Activated gamma-delta T cell treated with Interleukin-2 at 50 U/mL for 16 hours (primary cell): ENCODE measurements at places on chromosomes 1 and 21.

DNA sequence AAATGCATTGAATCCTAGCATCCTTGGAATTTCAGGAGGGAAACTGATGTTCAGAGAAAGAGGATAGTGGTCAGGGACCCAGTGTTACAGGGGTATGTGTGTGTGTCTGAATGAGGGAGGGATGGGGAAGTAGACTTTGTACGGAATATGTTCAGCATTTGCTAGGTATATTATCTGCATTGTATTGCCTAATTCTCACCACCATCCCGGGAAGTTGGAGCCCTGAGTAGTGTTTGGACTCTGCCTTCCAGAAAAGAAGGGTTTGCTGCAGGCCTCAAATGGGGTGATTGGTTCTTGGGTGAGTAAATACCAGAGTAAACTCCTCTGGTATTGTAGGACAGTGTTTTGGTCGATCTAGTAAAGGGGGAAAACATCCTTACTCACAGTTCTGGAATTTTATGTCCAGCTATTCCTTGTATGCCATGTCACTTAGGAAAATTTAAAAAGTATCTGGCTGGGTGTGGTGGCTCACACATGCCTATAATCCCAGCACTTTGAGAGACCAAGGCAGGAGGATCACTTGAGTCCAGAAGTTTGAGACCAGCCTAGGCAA lies 7.1 kb upstream of the ZNF496 start:
- DNase-seq: no peak

- no peak for DNase-seq
Observed at GRCh38 chr21:45977396-45977795, 4.2 kb upstream of the COL6A1 start.

DNA sequence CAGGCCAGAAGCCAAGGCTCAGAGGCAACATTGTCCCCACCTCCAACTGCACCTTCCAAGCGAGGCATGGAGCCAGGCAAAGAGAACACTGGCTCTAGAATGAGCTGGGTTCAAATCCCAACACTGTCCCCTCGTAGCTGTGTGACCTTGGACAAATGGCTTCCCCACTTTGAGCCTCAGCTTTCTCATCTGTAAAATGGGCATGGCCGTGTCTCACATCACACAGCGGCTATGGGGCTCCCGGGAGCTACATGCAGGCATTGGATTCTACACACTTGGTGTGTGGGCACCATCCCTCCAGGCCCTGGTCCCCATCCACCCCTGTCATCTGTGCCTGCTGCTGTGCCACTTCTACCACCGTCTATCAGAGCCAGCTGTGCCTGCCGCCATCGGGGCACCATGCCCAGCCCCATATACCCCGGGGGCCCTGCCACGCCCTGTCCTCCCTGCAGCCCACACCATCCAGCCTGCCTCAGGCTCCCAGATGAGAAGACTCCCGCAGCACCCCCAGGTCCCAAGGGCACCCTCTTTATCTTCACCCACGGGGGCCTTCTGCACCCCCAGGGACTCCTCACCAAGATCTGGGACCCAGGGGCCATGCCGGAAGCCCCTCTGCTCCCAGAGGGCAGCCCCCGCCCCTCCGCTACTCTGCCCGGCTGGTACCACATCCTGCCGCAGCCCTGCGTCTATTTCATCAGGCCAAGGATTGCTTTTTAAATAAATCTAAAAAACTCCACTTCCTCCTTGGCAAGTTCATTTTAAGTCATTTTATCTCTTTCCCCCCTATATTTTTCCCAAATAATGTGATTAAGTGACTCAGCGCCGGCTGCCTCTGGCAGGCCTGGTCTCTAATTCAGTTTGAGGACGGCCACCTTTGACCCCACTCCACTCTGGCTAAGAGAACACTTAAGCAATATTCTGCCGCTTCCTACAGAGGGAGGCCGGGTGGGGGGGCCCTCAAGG lies 107.8 kb upstream of the TARDBP start:
- peak; percentile 53 for DNase-seq

DNA sequence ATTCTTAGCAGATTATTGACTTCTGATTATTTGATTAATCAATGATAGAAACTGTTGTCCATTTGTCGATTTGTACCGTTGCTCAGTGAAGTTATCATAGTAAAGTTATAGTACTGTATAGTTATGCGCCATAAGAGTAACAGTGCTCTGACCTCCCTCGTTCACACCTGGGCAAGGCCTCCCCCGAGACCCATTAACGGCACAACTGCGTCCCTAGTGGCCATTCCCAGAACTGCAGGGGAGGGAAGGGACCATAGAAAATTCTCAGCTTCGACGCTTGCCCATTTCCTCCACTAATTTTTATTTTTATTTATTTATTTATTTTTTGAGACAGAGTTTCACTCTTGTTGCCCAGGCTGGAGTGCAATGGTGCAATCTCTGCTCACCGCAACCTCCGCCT lies 334.4 kb downstream of the DSCAM start:
- no peak for DNase-seq

- no peak for DNase-seq
Observed at GRCh38 chr1:218451415-218451814, 106.3 kb downstream of the TGFB2 start.

- no peak for DNase-seq
Observed at GRCh38 chr1:59057796-59058195, 239.1 kb upstream of the FGGY start.

- DNase-seq: no peak
Observed at GRCh38 chr1:201245082-201245481, 38.2 kb upstream of the PKP1 start.

DNA sequence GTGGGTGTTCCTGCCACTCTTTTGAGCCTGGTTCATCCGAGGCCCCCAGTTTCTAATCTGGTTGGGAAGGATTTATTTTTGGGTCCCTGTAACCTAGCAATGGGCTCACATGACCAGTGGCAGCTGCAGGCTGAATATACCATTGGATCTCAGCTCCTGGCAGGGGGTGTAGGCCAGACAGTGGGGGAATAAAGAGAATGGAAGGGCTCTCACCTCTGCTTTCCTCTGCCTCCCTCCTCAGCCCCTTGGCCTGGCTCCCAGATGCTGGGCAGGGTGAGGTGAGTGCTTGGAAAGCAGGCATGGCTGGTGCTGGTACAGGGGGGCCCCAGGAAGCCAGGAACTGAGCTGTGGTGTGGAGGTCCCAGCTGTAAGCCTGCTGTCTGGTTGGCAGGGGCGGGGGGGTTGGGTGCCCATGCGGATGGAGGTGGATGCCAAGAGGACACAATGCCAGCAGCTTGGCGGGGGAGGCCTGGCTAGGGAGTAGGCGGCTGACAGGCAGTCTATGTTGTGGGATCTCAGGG lies 3.6 kb upstream of the GPR61 start:
- DNase-seq: no peak

GRCh38 chr1:184770181-184770979 lies 15.7 kb upstream of the EDEM3 start:
- DNase-seq: no peak

- DNase-seq: no peak
Observed at GRCh38 chr1:116075990-116076389, 35.2 kb upstream of the MAB21L3 start.

- DNase-seq: no peak
Observed at GRCh38 chr1:17134034-17134433, 14.8 kb upstream of the PADI2 start.

DNA sequence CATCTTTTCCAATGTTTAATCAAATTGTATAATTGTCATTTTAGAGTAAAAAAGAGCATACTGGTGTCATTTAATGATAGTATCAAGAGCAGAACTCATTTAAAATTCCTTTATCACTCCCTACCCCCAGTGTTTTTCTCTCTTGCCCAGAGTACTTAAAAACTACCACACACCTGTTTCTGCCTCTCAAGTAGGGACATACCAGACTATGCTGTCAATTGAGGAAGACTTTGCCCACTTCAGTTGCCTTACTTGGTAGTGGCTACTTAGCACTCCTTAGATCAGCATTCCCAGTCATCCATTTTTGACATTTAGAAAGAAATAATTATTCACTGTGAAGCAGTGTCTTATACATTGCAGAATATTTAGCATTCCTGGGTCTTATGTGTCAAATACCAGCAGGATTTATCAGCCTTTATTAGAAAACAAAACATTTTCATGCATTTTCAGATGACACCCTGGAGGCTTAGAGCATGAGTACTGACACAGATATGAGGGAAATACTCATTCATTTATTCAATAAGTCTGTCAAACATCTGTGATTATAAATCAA lies 127.5 kb upstream of the RGS1 start:
- DNase-seq: no peak

GRCh38 chr1:103859721-103860120 lies 110.0 kb downstream of the AMY1C start:
- no peak for DNase-seq

DNA sequence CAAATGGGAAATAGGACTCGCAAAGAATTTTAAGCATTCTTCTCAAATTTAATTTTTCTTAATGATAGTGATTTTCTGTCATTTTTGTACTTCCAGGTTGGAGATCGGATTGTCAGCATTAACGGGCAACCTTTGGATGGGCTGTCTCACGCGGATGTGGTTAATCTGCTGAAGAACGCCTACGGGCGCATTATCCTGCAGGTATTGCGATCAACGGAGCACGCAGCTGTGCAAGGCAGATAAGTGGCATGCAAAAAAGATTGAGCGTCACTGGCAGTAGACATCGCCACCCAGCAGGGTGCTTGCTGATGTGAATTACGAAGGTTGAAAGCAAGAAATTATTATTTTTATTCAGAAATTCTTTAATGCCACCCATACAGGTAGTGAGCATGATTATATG lies 65.9 kb upstream of the L1TD1 start:
- DNase-seq: no peak

DNA sequence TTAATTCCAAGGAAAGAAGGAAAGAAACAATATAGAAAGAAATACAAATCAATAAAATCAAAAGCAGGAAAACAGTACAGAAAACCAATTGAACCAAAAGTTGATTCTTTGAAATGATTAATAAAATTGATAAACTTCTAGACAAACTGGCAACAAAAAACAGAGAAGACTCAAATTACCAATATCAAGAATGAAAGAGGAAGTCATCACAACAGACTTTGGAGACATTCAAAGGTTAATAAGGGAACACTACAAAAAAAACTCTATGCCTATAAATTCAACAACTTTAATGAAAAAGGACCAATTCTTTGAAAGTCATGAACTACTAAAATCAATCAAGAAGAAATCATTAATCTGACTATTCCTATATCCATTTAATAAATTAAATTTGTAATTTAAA lies 329.3 kb upstream of the NR5A2 start:
- no peak for DNase-seq

- DNase-seq: no peak
Observed at GRCh38 chr1:209168204-209168603, 415.3 kb upstream of the CAMK1G start.

- DNase-seq: no peak
Observed at GRCh38 chr1:115282807-115283208, 55.2 kb downstream of the NGF start.

GRCh38 chr1:166172106-166172505 lies 5.3 kb upstream of the FAM78B start:
- DNase-seq: no peak

GRCh38 chr1:112074711-112075110 lies 85.2 kb upstream of the KCND3 start:
- DNase-seq: no peak

- DNase-seq: no peak
Observed at GRCh38 chr21:35753308-35753707, 307.0 kb downstream of the SETD4 start.

GRCh38 chr1:30034627-30035521 lies 688.5 kb downstream of the MATN1 start:
- no peak for DNase-seq

DNA sequence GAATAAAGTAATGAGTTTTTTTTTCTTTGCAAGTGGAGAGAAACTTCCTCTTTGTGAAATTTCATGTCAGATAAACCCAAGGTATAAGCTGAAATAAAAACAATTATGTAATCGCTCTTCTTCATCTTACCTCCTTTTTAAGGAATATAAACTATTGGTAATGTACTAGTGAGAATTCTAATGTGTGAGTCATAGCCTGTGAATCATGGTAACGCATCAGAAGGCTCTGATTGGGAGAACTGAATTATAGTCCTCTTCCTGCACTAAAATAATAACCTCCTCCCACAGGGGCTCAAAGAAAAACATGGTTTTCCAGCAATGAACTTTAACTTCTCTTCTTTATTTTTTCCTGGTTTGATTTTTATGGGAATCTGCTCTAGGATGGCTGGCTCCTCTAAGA lies 57.1 kb upstream of the COX20 start:
- DNase-seq: no peak

DNA sequence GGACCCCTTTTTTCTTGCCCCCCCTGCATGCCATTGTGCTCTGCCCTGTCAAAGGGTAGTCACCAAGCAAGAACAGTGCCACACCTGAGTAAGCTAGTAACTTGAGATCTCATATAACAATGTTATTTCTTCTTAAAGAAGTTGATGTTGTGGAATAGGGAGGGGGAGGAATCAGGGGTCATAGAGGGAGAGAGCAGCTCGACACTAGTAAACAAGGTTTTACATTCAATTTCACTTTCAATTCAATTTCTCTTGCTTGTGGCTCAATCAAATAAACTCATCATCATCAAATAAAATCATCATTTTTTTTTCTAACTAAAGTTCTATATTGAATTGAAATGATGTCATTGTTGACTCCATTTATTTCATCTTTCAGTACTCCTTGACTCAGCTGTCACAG lies 106.4 kb downstream of the CRB1 start:
- no peak for DNase-seq

GRCh38 chr1:67489643-67490042 lies 59.4 kb upstream of the SERBP1 start:
- no peak for DNase-seq

- no peak for DNase-seq
Observed at GRCh38 chr1:28301368-28302174, 27.3 kb upstream of the MED18 start.

DNA sequence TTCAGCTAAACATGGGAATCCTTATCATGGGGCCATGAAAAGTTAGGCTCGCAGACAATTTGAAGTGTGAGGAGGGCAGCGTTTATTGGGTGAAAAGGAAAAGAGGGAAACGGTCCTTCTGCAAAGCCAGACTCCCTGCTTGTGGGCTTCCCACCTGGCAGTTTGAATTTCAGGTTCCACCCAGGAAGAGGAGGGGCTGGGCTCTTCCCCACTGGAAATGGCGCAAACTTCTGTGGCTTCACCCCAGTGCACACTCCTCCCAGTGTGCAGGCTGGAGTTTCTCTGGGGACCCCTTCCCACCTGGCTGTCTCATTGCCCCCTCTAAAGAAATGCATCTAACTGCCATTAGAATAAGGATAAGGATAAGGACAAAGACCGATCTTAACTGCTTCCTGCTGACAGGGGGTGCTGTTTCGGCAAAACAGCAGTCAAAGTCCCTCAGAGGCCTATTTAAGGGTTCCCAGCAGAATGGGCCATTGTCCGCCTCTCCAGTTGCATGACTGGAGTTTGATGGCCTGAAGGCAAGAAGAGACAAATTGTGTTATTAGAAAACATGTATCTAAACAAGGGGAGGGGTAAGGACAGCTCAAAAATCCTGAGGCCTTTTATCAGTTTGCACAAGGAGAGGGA lies 20.4 kb downstream of the AIM2 start:
- DNase-seq: no peak

DNA sequence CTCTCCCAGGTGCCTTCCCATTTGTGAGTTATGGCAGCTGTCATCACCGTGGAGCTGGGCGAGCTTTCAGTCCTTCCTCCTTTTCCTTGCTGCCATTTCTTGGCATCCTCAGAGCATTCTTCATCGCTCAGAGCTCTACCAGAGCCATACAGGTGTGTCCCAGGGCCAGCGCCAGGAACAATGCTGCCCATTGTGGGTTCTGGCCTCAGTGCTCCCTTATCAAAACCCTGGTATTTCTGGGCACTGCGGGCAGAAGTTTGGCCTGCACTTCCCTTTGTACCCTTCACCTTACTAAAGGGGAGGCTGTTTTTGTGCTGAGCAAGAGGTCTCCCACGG lies 28.5 kb downstream of the RASSF5 start:
- no peak for DNase-seq

- DNase-seq: no peak
Observed at GRCh38 chr1:1020000-1020404, at the start of gene AGRN. Gene AGRN (plus strand): TSS chr1:1020120. CDS start chr1:1020173, 53 bp downstream.

- no peak for DNase-seq
Observed at GRCh38 chr1:149936170-149936991, at the start of gene MTMR11. Gene MTMR11 (minus strand): TSS chr1:149936879. CDS start chr1:149936647, 232 bp downstream.
